ENCODE measurements at places on chromosomes 3 and 15.

- DNase-seq, result no peak
These were observed 103.7 kb upstream of the AADACL2 start for GRCh38 chr3:151630035-151630434.

DNA sequence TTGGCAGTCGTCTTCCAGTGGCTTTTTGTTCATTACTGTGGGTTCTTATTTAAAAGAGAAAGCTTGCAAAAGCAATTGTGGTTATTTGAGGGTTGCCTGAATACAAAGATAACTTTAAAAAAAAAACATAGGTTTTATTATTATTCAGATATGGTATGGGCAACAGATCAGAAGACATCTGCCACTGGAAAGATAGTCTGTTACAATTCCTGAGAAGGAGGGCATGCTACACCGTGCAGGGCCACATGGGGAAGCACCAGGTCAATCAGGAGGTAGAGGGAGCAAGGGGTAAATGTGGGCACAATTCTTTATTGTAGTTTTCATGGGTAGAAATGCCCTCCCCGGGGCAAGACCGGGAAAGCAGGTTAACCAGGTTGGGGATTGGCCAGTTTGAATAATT, 46.5 kb downstream of the BBS4 start:
- DNase-seq, result no peak

- DNase-seq, result no peak
These were observed 85.0 kb downstream of the CLSTN2 start for GRCh38 chr3:140019946-140020345.

- DNase-seq, result no peak
These were observed 31.1 kb downstream of the SGO1 start for GRCh38 chr3:20154928-20155327.

Data from HFFc6 (cell line).